NCI-H460 (cell line): ENCODE measurements at places on chromosomes 13 and 19. TPM values are rescaled to one million over a fixed set of nuclear protein-coding genes. Genes with fewer than 3 reads are reported as not detected.

GRCh38 chr13:102870677-102871415, 25.0 kb downstream of the ERCC5 start:
- peak; percentile 20 for DNase-seq

- DNase-seq, result no peak
Observed at GRCh38 chr19:35783469-35784434, 8.4 kb downstream of the ARHGAP33 start.

DNA sequence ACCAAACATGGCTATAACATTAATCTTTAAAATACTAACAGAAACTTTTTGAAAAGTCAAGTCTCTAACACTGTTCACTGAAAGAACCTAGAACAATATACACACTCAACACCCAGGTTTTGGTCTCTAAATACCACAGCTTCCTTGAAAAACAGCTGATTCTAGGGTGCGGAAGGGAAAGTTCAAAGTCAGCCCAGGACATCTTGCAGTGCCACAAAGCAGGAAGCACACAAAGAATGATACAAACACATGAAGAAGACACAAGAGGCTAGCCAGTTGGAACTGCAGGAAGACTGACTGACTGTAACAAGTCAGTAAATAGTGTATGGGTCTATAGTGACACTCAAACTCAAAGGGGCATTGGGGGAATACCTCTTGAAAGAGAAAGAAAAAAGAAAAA, 4.6 kb downstream of the DEDD2 start:
- no peak for DNase-seq

- no peak for DNase-seq
Observed at GRCh38 chr19:32971012-32971595, 654 bp downstream of the CEP89 start.

GRCh38 chr13:74015137-74015536, 119.1 kb downstream of the KLF12 start:
- DNase-seq, result no peak

GRCh38 chr19:674282-675151, 1.7 kb upstream of the FSTL3 start:
- no peak for DNase-seq

GRCh38 chr19:42038666-42039065, 31.3 kb downstream of the GRIK5 start:
- DNase-seq, result no peak

GRCh38 chr19:11089254-11090013, at the start of gene LDLR:
LDLR (plus strand) TSS chr19:11089463; CDS start chr19:11089549, 86 bp downstream.
- peak; percentile 92 for DNase-seq

- no peak for DNase-seq
Observed at GRCh38 chr13:26449063-26449848, 108.2 kb upstream of the WASF3 start.

- no peak for DNase-seq
Observed at GRCh38 chr13:63632321-63632720, 2216.7 kb upstream of the PCDH20 start.

DNA sequence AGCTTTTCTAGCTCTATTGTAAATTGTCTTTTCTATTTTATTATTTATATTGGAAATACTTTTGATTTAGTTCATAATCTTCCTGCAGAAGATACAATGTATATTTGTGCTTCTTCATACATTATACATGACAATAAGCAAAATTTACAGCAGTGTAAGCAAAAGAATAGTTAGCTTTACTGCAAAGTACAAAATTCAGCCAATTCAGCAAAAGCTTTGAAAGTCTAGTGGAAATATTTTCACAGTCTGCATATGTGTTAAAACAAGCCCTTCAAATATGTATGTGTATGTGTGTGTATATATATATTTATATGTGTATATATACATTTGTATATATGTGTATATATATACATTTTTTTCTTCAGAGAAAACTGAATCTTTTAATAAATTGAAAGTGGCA, 879.1 kb downstream of the SLITRK1 start:
- DNase-seq, result no peak

- DNase-seq, result no peak
Observed at GRCh38 chr19:8036434-8037099, 16.0 kb upstream of the CCL25 start.

- DNase-seq, result no peak
Observed at GRCh38 chr13:54950546-54950945, 1921.9 kb downstream of the OLFM4 start.

- no peak for DNase-seq
Observed at GRCh38 chr13:75305059-75305458, 176.9 kb downstream of the TBC1D4 start.

DNA sequence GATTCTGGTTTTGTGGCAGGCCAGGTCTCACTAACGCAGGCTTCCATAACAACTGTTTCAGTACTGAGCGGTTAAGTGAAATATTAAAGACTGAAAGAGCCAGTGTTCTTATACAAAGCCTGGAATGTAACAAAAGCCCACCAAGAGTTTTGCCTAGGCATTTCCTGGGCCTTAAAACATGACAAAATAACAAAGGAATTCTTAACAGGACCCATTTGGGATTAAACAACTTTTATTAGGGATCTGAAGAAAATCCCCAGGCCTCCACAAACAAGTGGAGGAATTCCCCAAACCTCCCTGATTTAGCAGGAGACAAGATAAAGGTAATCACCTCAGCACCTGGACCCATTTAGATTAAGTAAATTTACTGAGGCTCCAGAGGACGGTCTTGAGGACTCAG, 799.7 kb upstream of the SPRY2 start:
- DNase-seq, result no peak

DNA sequence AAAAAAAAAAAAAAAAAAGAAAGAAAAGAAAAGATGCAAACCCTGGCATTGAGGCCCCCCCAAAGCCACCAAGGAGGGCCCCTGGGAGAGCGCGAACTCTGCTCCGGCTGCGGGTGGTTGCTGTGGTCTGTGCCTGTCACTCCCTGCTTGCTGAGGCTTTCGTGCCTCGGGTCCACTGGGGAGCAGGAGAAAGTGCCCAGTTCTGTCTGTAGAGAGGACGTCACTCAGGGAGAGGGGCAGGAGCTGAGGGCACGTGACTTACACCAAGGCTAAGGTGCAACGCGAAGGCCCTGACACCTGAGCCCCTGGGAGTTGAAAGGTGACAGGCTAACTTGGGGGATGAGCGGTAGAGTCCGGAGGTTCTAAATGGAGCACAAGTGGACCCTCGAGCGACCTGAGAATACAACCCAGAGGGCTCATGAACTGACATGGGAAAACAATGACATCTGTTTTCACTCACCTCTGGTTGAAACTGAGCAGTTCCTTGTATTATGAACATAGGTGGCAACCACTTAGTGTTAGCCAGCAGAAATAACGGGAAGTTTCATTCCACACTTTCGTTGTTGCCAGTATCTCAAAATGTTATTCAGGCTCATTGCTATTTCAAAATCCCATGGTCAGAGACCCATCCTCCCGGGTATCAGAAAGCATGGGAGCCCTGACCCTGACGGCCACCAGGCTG, 69.2 kb upstream of the TM9SF2 start:
- no peak for DNase-seq

GRCh38 chr13:46031581-46032263, 20.8 kb downstream of the ZC3H13 start:
- DNase-seq, result no peak

GRCh38 chr13:105598529-105598928, 936.9 kb downstream of the EFNB2 start:
- DNase-seq, result no peak

GRCh38 chr19:42253245-42254088, 1.5 kb downstream of the ERF start:
- no peak for DNase-seq

DNA sequence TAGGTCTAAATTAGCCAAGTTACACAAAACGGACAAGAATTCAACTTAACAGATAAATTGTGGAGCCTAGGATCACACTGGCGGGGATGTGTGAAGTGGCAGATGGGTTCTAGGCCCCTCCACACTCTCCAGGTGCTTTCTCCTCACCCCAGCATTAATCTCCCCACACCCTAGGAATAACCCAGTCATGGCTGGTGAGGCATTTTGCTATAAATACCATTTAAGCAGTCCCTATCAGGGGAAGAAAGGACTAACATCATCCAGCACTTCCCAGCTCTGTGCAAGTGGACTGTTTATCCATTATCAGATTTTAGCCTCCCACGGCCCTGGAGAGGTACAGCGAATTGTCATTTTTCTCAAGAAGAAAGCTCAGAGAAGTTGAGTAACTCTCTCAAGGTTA, 154.9 kb downstream of the NUFIP1 start:
- DNase-seq, result no peak

DNA sequence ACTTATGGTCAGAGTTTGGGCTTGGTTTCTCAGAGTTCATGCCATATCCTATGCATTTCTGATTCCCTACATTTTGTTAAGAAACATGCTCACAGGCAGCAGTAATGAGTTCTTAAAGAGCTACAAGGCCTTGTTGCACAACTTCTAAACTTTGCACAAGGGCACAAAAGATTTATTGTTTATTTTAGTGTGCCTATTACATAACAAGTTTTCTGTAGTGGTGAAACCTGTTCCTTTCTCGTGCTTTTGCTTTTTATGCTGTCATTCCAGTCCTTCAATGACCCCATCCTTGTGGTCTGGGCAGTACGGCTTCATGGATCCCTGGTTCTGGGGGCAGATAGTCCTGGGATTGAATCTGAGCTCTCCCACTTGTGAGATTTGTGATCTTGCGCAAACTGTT, 17.8 kb downstream of the ZNF507 start:
- no peak for DNase-seq

- no peak for DNase-seq
Observed at GRCh38 chr13:26249551-26249950, 4.4 kb upstream of the CDK8 start.

GRCh38 chr19:47754206-47755064, 9.1 kb downstream of the NOP53 start:
- DNase-seq, result no peak

- no peak for DNase-seq
Observed at GRCh38 chr13:46109451-46109850, 4.6 kb upstream of the CPB2 start.

DNA sequence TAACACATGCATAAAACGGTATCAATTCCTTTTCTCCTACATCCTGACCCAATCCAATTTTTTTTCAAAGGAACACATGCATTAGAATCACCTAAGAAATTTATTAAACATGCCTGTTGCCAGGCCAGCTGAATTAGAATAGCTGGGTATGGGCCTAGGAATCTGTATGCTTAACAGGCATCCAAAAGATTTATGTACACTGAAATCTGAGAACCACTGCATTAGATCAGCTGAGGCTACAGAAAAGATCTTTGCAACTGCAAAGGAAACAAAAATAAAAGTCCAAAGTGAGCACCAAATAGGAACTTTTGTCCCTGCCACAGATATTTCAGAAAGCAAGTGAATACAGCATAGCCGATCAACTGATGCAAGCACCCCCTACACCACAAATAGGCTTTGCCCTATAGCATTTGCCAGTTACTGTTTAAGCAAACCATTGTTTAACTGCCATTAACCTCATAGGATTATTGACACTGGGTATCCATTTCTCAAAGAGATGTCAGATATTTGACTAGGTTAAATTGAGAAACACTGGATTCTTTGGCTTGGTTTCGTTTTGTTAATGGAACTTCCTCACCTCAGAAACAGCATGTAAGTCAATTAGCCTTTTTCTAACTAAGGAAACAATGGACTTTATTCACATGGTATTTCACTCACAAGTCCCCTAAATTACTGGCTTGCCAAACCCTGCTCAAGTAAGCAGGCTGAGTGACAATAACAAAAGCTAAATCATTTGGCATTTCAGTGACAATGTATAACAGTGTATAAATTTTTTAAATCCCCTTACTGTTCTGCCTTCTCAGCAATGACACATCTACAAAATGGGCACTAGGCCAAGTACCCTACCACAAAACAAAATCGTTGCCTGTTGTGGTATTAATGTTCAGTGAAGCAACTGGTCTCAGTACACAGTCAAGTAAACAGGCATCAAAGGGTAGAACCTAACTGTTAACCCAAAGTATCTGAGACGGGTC, 67.8 kb downstream of the SUCLA2 start:
- no peak for DNase-seq

DNA sequence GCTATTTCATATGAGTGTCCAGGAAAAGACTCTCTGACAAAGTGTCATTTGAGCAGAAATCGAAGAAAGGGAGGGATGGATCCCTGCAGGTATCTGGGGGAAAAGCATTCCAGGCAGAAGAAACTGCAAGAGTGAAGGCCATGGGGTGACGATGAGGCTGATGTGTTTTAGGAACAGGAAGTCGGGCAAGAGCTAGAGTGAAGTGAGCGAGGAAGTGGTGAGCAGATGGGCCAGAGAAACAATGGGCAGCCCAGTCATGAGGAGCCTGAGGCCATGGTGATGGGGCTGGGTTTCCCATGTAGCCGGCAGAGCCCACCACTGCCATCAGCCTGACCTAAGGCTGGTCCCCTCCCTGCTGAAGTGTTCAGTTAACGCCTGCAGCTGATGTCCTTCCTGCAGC, 150.2 kb downstream of the TNFSF13B start:
- no peak for DNase-seq

GRCh38 chr13:40204246-40204645, 462.2 kb downstream of the FOXO1 start:
- no peak for DNase-seq

DNA sequence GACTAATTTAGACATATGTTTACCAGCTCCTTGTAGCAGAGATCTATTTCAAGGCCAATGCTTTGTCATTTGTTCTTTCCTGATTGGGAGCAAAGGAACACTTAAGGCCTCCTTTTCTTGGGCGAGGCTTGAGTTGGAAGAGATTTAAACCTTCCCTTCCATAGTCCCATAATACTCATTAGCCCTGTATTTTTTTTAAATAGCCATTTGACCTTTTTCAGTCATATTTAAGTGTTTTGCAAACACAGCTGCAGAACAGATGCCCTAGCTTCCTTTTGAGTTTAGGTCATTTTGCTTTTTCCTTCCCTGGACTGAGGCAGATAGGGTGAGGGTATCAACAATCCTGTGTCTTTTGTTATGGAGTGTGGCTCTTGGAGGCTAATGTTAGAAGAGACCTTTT, 198.3 kb downstream of the NBEA start:
- no peak for DNase-seq

DNA sequence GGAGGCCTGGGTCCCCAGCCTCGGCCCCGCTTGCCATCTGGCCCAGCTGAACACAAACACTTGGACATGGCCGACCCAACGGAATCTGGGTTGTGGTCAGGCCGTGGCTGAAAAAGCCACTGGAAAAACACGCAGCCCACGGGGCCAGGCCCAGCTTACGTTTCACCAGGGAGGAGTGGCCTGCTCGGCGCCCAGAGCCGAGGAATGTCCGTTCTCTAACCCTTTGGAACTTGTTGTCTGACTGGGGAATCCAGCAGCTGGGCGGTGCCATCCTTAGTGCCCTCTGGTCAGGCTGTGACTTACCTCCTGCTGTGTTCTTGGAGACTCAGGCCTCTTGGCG, 13.8 kb downstream of the CILP2 start:
- DNase-seq, result no peak

ZSCAN1 gene
- not detected in 2 replicates for total RNA-seq

CERS1 gene
- 5.2 and 7.0 TPM in 2 replicates for total RNA-seq

FCGBP gene
- total RNA-seq, result 0.02 and 0.06 TPM in 2 replicates

PSG4 gene
- not detected in 2 replicates for total RNA-seq

CEACAM1 gene
- 0.06 and 0.12 TPM in 2 replicates for total RNA-seq

CYP4F12 gene
- not detected in 2 replicates for total RNA-seq

SLC1A5 gene
- total RNA-seq, result 253 and 259 TPM in 2 replicates

CEACAM6 gene
- not detected in 2 replicates for total RNA-seq

ZNF132 gene
- 2.1 and 2.4 TPM in 2 replicates for total RNA-seq

KLC3 gene
- total RNA-seq, result 0.87 and 1.0 TPM in 2 replicates

ERICH4 gene
- not detected in 2 replicates for total RNA-seq

SUCLA2 gene
- 42.6 and 51.2 TPM in 2 replicates for total RNA-seq

CAPS gene
- 2.1 and 2.9 TPM in 2 replicates for total RNA-seq
